ENCODE measurements at places on chromosomes 3 and 15.

DNA sequence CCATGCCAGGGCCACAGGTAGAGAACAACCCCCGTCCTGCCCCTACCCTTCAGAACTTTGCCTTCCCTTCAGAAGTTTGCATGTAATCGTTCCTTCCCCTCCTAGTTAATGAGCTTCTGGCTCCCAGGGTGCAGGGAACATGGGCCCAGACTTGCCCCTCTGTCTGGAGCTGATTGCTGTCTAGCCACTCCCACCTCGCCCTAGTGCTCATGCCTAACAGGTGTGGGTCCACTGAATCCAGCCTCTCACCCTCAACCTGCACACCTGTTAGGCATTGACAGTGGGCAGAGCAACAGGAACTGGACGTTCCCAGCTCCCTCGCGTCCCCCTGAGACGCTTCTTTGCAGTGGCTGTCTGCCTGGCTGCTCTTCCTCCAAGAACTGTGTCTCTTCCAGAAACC, 40.3 kb downstream of the WNT5A start:
- no peak for DNase-seq

- no peak for DNase-seq
These were observed 687.0 kb upstream of the NECTIN3 start for GRCh38 chr3:110384601-110385000.

- DNase-seq = no peak
These were observed 295 bp downstream of the ZWILCH start for GRCh38 chr15:66505430-66505811.

DNA sequence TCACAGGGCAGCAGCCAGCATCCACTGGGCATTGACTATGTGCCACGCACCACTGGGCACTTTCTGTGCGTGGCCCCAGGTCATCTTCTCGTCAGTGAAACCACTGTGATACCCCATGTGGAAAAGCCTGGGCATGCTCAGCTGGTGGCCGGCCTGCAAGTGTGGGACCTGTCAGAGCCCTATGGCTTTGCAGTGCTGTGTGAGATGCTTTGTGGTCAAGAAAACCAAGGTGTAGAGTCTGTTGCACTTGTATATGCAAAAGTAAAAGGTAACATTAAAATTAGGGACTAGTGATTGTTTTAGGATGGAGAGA, 69.5 kb downstream of the PGPEP1L start:
- DNase-seq = no peak

DNA sequence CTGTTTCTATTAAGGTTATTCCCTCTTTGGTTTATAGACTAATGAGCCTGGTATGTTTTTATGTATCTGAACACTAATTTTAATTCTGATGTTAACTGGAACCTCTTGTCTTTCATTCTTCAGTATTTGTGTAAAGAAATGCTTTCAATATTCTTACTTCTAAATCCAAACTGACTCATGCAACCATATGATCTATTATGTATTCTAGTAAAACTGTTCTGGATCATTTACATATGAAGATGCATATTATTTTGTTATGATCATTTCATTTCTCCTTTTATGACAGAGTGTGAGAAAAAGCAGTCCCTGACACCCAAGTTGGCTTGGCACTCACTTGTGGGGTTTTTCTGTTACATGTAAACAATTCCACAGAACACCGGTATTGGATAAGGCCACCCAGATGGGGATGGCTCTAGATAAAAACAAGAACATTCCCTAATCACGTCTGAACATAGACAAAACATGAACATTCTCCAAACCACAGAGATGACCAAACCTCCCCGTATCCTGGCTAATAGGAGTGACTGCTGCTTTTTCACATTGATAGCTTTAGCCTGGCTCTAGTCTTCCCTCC, 72.2 kb upstream of the EPHB3 start:
- DNase-seq = no peak

DNA sequence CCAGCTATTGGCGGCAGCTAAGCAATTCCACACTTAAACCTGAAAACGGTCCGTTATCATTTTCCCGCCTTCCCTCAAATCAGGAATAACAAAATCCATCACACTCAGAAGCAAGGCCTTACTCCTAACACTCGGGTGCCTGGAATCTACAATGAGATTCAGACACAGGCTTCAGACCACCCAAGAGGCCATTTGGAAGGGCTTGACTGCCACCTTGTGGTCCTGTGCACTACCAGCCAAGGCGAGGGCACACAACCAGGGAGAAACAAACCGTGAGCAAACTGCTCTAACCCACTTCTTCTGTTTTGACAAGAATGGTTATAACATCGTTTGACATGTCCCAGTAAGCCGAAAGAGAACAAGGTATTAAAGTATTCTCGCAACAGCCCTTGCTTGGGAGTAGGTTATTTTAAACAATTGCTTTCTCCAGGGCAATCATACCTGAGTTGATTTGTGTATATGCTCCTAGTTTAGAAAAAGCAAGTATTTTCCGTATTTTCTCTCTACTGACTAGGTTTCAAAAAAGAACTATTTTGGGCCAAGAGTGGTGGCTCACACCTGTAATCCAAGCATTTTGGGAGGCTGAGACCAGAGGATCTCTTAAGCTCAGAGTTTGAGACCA, 40.1 kb upstream of the TAFA4 start:
- DNase-seq = no peak

- no peak for DNase-seq
These were observed 68.8 kb upstream of the ABHD2 start for GRCh38 chr15:89019436-89019835.

DNA sequence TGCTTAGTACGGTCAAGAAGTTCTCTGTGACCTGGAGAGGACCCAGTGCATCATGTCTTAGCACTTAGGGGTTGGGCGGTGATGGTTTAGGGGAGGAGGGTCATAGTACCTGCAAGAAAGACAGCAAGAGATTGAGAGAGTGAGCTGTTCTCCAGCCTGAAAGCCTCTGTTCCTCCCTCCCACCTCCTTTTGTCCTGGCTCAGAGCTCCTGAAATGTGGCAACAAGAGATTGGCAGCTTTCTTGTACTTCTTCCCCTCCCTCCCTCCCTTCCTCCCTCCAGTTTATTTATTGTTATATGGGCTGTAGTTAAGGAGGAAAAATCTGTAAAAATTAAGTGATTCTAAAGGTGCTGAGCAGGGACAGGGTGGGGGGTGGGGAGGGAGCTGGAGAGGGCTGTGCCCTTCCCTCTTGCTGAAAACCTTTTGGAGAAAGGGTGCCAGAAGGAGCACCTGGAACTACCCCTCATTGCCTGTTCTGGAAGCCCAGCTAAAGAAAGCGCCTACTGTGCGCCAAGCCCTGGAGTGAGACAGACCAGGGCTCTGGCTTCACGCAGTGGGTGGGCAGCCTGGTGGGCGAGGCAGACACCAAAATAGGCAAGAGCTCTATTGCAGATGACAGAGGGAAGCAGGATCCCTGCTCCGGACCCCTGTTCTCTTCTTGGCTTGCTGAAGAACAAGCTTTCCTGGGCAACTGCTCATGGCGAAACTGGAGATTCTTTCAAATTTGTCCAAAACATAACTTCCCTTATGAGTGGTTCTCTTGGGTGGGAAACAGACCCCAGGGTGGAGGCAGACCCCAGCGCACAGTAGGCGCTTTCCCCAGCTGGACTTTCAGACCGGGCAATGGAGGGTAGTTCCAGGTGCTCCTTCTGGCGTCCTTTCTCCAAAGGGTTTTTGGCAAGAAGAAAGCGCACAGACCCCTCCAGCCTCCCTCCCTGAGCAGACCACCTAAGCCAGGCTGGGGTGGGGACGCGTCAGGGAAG, 35.6 kb downstream of the LINGO1 start:
- DNase-seq = no peak

Data from lower lobe of right lung (tissue), 2 donors.